Fibroblast of the conjunctiva (primary cell): ENCODE measurements at places on chromosomes 1 and 21.
A peak's percentile ranks its signal among the peaks of the same experiment; 100 is the strongest.

DNA sequence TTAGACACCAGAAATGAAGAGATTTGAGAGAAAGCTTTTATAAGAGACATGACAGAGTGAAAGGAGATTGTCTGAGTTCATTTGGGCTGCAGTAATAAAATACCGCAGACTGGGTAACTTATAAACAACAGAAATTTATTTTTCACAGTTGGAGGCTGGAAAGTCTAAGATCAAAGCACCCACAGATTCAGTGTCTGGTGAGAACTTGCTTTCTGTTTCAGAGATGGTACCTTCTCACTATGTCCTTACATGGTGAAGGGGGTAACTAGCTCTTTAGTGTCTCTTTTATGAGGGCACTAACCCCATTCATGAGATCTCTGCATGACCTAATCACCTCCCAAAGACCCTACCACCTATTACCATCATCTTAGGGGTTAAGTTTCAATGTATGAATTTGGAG, 30.9 kb upstream of the FCRL4 start:
- DNase-seq: no peak

- no peak for DNase-seq
These were observed 161.3 kb downstream of the NTPCR start for GRCh38 chr1:233111731-233112130.

DNA sequence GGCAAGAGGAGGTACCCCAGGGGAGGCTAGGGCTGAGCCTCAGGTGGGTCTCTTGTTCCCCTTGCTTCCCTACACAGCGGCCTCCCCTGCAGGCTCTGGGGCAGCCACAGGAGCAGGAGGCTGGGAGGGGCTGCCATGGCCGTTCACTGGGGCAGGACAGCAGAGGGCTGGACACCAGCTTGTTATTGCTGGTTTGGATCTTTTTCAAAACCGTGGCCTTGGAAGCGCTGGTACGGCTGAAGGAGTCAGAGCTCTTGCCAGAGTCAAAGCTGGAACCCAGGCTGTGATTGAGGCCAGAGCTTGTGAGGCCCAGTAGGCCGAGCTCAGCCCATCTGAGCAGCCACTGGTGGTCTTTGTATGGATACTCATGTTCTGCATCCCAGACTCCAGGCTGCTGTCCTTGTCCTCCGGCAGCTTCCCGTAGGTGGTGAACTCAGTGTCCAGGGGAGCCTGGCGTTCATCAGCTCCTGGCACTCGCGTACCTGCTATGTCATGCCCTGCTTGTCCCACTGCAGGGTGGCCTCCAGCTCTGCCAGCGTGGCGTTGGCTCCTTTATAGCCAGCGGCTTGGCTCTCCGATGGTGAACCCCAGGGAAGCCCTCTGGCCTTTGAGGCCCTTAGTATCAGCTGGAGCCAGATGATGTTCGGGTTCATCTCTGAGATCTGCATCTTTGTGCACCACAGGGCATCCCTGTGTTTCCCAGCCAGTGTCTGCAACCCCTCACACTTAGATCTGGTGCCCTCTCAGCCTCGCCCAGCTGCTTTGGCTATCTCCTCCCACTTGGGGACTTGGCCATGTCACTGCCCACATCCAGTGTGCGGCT, 40.3 kb upstream of the THEM4 start:
- no peak for DNase-seq

- DNase-seq: peak; percentile 96
These were observed at the start of gene CC2D1B for GRCh38 chr1:52365746-52366516. CC2D1B (minus strand) TSS chr1:52366205; CDS start chr1:52364620, 1,585 bp downstream.

DNA sequence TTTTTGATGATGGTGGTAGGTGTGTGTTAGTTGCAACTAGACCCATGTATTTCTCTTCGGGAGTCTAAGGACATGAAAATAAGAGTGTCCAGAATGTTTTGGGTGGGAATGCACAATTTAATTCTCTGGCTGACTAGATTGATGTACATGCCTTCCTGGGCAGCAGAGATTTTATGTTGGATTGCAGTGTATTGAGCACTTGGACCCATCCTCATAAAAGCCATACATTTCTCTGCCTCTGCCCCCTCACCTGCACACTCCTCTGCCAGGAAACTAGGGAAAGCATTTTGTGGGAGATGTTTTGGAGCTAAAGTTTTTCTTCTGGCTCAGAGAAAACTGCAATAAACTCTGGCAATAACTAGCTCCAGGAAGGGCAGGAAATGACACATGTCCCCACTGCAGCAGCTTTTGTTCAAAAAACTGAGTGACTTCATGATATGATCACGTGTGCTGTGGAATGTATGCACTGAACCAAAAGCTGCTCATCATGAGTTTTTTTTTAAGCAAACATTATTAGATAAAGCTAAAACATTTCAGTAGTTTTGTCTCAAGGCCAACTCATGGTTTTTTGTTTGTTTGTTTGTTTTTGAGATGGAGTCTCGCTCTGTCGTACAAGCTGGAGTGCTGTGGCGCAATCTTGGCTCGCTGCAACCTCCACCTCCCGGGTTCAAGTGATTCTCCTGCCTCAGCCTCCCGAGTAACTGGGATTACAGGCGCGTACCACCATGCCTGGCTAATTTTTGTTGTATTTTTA, 17.6 kb downstream of the RIT1 start:
- DNase-seq: no peak

GRCh38 chr1:36990928-36991327, 43.4 kb downstream of the GRIK3 start:
- DNase-seq: no peak

DNA sequence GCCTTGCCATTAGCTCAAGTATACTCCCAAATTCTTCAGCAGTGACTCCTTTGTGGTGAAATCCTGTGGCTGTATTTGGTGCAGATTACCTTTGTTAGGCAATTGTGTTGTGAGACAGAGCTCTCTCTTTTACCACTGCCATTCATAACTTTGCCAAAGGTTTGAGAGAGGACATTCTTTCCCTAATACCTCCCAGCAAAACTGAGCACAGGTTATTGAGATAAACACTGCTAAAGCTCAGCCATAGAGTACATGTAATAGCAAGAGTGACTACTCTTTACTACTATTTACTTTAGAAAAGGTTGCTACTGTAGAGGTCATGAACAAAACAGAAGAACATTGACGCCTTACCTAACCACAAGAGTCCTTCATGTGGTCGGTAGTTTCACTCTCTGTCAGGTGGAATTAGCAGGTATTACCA, 514.0 kb upstream of the ADAMTS5 start:
- no peak for DNase-seq

GRCh38 chr1:70038025-70038424, 167.4 kb downstream of the LRRC40 start:
- no peak for DNase-seq

- peak; percentile 63 for DNase-seq
These were observed 19.7 kb upstream of the CAPZB start for GRCh38 chr1:19504796-19505692.

- no peak for DNase-seq
These were observed 79.0 kb downstream of the SYT2 start for GRCh38 chr1:202631076-202631923.

- DNase-seq: no peak
These were observed 292.8 kb downstream of the PTBP2 start for GRCh38 chr1:97014426-97014825.

- no peak for DNase-seq
These were observed 51.0 kb upstream of the DMRTB1 start for GRCh38 chr1:53408013-53408754.
